ENCODE measurements at places on chromosomes 6 and 20. TPM values are rescaled to one million over a fixed set of nuclear protein-coding genes. Genes with fewer than 3 reads are reported as not detected.

The SPTLC3 gene
- total RNA-seq = 74.1 TPM

DNA sequence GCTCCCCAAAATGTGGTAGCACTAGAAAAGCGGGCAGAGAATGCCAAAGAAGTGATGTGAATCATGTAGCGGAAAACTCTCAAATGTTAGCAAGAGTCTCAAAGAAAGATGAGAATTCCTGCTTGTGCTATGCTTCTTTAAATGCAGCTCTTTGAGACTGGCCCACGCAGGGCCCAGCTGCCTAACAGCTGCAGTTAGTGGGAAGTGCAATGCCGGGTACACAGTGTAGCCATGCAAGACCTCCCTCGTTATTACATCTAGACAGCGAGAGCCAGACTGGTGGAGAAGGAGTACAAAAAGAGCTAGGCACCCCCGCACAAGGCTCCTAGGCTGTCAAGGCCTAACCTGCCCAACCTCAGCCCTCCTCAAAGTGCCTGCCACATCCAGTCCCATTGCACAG lies 201.7 kb upstream of the PRDM1 start:
- no peak for DNase-seq

The TRIM31 gene
- not detected for total RNA-seq

- no peak for DNase-seq
These were observed 53.1 kb downstream of the KIF16B start for GRCh38 chr20:16520154-16520553.

The CGA gene
- total RNA-seq = 0.59 TPM

- DNase-seq = no peak
These were observed 208.2 kb upstream of the RIN2 start for GRCh38 chr20:19549896-19550295.

GRCh38 chr6:161256407-161256806 lies 17.5 kb downstream of the AGPAT4 start:
- DNase-seq = no peak

The ANKS1A gene
- total RNA-seq = 22.9 TPM

The ASIP gene
- not detected for total RNA-seq

DNA sequence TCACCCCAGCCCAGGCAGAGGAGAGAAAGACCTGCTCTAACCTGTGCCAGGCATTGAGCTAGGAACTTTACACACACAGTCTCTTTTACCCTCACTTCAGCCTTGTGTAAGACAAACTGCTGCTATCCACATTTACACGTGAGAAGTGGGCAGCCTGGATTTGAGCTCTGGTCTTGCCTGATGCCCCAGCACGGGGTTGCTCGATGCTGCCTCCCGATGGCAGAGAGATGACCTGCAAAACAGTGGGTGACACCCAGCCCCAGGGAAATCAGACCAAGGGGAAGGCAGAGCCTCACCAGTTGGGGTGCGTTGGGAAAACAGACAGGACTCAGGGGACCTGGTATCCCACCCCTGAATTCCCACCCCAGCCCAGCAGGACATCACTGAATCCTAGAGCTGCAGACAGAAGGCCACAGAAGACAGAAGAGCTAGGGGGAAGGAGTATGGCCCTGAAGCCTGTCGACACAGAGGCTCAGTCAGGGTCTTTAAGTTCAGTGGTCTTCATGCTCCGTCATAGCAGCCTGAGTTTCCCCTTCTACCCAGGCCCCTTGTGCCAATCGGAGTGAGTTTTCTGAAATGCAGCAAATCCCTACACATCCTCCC lies 990 bp downstream of the BPI start:
- DNase-seq = no peak

GRCh38 chr20:32018269-32019155 lies 8.3 kb downstream of the CCM2L start:
- DNase-seq = no peak

DNA sequence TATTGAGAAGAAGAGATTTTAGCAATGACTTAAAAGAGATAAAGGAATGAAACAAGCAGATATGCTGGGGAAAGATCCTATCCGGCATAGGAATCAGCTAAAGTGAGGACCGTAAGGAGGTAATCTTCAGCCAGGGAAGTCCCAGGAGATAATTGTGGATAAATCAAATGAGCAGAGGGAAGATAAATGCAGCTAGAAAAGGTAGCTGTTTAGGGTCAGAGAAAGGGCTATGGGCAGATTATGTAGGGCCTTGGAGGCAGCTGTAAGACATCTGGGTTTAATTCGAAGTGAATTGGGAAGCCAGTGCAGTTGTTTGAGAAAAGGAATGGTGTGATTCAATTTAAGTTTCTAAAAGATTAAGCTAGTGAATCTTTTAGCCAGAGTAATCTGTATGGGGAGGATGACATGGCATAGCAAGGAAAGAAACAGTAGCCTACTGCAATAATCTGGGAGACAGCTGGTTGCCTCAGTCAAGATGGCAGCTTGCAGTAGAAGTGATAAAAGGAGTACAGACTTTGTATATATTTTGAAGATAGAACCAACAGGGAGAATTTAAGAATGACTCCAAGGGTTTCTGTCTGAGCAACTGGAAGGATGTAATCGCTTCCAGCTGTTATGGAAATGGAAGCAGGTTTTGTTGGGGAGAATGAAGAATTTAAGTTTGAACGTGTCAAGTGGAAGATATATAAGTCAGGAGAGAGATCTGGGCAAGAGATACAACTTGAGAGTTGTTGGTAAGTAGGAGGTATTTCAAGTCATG lies 552.3 kb upstream of the FLRT3 start:
- DNase-seq = no peak

GRCh38 chr6:143158113-143158581 lies 97.5 kb downstream of the AIG1 start:
- DNase-seq = no peak

GRCh38 chr6:34601706-34602105 lies 45.6 kb upstream of the SPDEF start:
- DNase-seq = peak; percentile 31

DNA sequence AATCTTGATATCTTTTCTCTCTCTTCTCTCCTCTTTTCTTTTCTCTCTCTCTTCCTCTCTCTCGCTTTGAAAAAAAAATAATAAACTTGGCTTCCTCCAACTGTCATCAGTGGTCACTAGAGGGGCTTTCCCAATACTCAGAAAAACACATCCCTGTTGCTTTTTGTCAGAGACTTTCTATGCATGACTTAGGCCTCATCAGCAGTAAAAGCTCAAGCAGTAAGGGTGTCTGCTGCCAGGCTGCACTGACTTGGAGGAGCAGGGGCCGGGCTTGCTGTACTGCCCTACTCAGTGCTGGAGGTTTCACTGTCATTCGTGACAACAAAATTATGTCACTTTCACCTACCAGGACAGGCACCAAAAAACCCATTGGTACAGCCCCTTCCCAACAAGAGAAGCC lies 272.0 kb downstream of the ADGB start:
- DNase-seq = no peak

- DNase-seq = no peak
These were observed 5.6 kb upstream of the SYNE1 start for GRCh38 chr6:152642578-152643375.

The MAFB gene
- 96.8 TPM for total RNA-seq

GRCh38 chr6:81265106-81265505 lies 487.4 kb downstream of the TENT5A start:
- peak; percentile 64 for DNase-seq
